Activated T-cell treated with anti-CD3 and anti-CD28 coated beads for 4 hours (primary cell): ENCODE measurements at places on chromosomes 7 and 10.

- DNase-seq, result no peak
These were observed 212.8 kb downstream of the NSUN6 start for GRCh38 chr10:18438361-18439126.

DNA sequence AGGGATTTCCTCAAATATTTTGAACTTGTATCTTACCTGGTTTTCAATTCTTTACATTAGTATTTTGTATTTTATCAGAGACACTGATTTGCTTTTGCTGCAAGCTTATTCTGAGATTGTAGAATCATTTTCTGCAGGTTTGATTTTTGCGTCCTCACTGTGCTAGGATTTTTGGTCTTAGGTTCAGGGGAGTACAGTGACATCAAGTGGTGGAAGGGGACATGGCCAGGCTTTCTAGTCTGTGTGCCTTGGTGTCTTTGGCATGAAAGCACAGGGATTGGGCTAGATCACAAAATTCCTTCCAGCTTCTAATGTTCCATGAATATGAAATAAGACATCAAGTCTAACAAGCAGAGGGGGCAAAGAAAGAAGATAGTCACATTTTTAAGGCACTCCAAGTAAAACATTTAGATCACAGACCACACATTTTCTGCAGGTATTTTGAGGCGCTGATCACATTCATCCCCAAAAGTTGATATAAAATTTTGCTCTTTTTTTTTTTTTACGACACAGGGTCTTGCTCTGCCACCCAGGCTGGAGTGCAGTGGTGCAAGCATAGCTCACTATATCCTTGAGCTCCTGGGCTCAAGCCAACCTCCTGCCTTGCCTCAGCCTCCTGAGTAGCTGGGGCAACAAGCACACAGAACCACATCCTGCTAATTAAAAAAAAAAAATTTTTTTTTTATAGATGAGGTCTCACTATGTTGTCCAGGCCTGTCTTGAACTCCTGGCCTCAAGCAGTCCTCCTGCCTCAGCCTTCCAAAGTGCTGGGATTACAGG is 124.4 kb downstream of the PON1 start:
- no peak for DNase-seq

- no peak for DNase-seq
These were observed 81.9 kb upstream of the TRIL start for GRCh38 chr7:29039821-29040578.

DNA sequence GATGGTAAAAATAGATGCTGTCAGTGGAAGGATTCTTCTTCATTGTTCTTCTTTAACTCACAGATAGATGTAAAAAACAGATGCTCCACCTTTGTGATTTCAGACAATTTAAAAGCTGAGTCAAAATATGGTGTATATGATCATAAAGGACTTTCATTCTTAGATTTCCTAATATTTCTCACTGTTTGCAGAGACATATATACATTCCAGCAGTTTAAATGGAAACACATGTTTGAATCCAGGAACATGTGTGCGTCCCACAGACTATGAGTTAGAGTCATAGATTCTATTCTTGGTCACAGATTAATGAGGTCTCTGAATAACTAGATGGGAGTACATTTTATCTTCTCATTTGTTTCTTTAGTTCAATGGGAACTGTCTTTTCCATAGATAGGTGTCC is 109.6 kb downstream of the BICC1 start:
- no peak for DNase-seq

GRCh38 chr10:132714096-132714985 is 71.6 kb downstream of the NKX6-2 start:
- DNase-seq, result no peak

GRCh38 chr10:121828045-121828444 is 99.8 kb downstream of the ATE1 start:
- no peak for DNase-seq

GRCh38 chr10:74011770-74012169 is 13.9 kb downstream of the VCL start:
- no peak for DNase-seq

GRCh38 chr7:11424006-11424405 is 408.0 kb downstream of the THSD7A start:
- DNase-seq, result no peak

DNA sequence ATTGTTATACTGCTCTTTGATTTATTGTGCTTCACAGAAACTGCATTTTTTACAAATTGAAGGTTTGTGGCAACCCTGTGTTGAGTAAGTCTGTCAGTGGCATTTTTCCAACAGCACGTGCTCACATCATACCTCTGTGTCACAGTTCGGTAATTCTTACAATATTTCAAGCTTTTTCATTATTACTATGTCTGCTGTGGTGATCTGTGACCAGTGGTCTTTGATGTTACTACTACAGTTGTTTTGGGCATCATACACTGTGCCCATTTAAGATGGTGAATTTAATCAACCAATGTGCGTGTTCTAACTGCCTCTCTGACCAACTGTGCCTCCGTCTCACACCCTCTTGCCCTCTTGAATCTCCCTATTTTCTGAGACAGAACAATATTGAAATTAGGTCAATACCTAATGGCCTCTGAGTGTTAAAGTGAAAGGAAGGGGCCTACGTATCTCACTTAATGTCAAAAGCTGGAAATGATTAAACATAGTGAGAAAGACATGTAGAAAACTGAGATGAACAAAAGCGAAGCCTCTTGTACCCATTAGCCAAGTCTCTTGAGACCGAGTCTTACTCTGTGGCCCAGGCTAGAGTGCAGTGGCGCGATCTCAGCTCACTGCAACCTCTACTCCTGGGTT is 20.2 kb upstream of the ASL start:
- no peak for DNase-seq

DNA sequence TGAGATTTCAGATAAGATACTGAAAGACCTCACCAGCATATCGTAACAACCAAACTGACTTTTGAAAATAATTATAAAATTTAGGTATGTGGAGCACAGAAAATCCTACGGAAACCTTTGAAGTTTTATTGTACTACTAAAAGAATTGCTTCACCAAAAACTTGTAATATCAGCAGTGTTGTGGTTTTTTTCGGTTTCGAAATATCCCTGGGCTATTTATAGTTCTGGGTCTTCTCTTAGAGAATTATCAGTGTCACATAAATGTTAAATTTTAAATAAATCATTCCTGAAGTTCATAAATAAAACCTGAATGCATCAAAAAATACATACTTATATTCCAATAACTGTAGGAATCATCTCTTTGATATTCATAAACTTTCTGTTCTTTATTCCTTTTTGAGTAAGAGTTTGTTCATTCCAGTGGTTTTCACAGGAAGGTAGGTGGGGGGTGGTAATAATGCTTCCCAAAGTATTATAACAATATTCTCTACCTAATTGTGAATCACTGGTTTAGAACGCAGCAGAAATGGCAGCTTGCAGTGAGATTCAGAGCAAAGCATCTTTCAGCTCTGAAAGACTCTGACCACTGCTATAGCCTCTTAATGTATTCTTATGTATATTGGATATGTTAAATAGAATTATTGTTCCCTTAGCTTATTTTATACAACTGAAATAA is 60.2 kb downstream of the ZNF277 start:
- DNase-seq, result no peak

GRCh38 chr7:24705461-24705954 is 51.8 kb downstream of the GSDME start:
- no peak for DNase-seq

GRCh38 chr7:37289367-37289766 is 159.3 kb downstream of the ELMO1 start:
- DNase-seq, result no peak

DNA sequence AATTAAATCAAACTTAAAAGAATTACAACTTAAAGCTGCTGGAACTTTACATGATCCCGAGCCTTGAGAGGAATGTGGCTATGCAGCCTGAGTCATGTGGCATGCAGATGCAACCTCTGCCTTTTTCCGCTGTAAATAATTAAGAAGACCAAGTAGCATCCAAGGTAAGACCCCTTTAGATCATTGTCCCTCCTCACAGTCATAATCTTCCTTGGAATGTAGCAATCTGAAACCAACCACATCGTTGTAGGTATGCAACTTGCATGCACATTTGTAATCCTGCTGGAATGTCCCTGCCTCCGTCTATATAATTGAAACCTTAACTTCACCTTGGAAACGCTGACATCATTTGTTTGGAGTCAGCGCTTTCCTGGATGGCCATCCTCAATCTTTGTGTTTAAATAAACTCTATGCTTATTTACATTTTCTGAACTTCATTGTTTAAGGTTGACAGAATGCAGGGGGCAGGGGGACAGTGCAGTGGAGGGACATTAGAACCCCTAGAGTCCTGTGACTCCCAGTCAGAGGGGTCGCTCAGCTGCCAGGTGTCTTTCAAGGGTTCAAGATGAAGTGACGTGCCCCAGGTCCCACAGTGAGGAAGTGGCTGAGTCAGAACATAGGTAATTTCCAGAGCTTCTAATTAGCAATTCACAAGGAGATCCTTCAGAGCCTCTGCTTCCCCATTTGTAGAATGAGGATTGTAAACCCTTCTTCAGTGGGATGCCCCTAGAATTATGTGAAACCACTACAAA is 110.7 kb downstream of the RALA start:
- no peak for DNase-seq

GRCh38 chr7:36346260-36346831 is 43.3 kb upstream of the ANLN start:
- DNase-seq, result no peak

DNA sequence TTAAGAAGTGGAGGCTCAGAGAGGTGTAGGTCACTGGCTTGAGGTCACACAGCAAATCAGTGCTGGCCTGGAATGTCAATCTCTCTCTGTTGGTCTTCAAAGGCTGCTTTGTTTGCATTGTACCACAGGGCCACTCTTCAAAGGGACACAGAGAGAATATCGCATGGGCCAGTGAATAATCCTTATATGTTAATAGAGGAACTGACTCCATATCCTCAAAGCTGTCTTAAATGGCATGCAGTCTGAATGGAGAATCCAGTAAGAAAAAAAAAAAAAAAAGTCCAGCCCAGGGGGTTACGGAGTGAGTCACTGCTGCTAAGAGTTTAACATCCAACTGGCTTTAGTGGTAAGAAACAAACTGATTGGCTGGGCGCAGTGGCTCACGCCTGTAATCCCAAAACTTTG is 54.1 kb downstream of the NRAP start:
- no peak for DNase-seq

GRCh38 chr10:124534231-124534798 is 72.7 kb downstream of the LHPP start:
- DNase-seq, result no peak

- no peak for DNase-seq
These were observed 178.7 kb downstream of the AHR start for GRCh38 chr7:17477182-17477581.

GRCh38 chr10:103350175-103350516 is 794 bp downstream of the PCGF6 start:
- DNase-seq, result no peak

DNA sequence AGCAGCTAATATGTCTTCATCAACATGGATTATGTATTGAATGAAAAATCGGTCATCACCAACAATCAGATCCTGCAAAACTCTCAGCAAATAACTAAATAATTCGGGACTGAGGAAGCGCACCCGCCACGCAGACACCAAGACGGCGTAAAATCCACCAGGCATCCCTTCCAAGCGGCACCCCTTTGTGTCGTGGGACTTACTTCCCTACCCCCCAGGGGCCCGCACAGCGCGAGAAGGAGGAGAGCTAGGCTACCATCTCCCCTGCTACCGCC is 721 bp downstream of the ARL3 start:
- DNase-seq, result no peak

- DNase-seq, result no peak
These were observed 228.2 kb downstream of the GFRA1 start for GRCh38 chr10:116044801-116045248.
